ENCODE measurements at places on chromosomes 4 and X.

- DNase-seq: no peak
Observed at GRCh38 chrX:101257448-101258258, 33.5 kb downstream of the TAF7L start.

GRCh38 chrX:153722704-153723350 is 1.4 kb downstream of the BCAP31 start:
- DNase-seq: no peak

GRCh38 chrX:135632353-135632752 is 81.1 kb upstream of the CT45A1 start:
- no peak for DNase-seq

DNA sequence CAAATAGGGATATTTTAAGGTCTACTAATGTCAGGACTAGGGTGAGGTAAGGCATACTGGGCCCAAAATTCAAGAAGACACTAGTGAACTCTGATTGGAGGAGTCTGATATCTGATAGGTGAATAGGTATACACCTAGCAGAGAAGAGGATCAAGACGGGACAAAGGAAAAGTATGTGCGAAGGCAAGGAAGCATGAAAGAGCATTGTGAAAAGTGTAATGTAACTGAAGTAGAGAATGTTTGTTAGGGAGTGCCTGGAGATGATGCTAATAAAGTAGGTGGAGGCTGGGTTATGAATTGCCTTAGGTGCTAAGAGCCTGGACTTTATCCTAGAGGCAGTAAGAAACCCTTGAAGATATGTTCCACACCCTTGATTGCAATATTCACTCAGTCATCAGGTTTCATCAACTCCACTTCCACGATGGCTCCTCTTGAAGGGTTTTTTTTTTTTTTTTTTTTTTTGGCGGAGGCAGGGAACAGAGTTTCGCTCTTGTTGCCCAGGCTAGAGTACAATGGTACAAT is 49.9 kb upstream of the XIAP start:
- no peak for DNase-seq

DNA sequence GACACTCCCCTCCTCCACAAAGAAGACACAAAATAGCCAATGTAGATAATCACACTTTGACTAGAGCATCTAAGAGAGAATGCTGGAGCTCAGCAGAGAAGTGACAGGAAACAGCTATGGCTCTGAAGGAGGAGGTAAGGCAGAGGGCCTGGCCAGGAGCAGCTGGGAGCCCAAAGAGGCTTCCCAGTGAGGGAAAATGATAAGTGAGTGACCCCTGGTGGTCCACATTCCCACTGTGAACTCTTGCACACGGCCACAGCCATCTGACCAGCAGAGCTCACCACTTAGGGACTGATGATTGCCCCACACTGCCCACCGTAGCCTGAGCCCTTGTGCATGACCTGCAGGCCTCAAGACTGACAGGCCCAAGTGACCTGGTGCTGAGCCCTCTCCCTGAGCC is 162.7 kb upstream of the GALNTL6 start:
- DNase-seq: no peak

- no peak for DNase-seq
Observed at GRCh38 chr4:158002173-158002572, 170.7 kb downstream of the GASK1B start.

GRCh38 chrX:109997786-109998452 is 5.0 kb upstream of the TMEM164 start:
- DNase-seq: no peak

GRCh38 chrX:35800474-35800873 is 2.3 kb downstream of the MAGEB16 start:
- DNase-seq: no peak

GRCh38 chr4:146398896-146399445 is 122.8 kb downstream of the SLC10A7 start:
- DNase-seq: no peak

All from stimulated activated CD8-positive, alpha-beta memory T cell treated with anti-CD3 and anti-CD28 coated beads, Interleukin-15, amount 100 ng/mL, for 48 hours (primary cell).